CD4-positive, alpha-beta T cell treated with Interferon gamma for 1 hour (primary cell): ENCODE measurements at places on chromosomes 5 and 9.

GRCh38 chr9:137717776-137718327 is 99.0 kb downstream of the EHMT1 start:
- no peak for DNase-seq

DNA sequence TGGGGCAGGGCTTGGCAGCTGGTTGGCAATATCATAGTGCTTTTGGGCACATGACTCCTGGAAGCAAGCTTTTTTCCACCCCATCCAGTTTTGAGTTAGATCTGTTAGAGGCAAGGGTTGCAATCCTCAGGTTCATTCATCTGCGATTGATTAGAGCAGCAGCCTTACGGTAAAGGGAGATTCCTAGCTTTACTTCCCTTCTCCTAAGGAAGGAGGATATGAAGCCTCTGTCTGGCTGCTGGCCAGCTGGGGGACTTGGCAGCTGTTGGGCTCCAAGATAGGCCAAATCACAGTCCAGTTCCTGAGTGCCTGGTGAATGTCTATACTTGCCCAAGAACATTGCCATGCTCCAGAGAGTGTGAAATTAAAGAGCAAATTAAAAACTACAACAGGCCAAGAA is 113.4 kb upstream of the CCNH start:
- DNase-seq, result no peak

GRCh38 chr9:114166103-114166470 is 10.8 kb downstream of the COL27A1 start:
- DNase-seq, result no peak

- DNase-seq, result no peak
Observed at GRCh38 chr5:109452661-109453060, 42.9 kb upstream of the PJA2 start.

- no peak for DNase-seq
Observed at GRCh38 chr9:98765256-98765655, 31.1 kb downstream of the ANKS6 start.

- no peak for DNase-seq
Observed at GRCh38 chr5:173243831-173244305, 8.9 kb upstream of the NKX2-5 start.

- DNase-seq, result no peak
Observed at GRCh38 chr5:149143470-149143869, 2.2 kb downstream of the ABLIM3 start.

DNA sequence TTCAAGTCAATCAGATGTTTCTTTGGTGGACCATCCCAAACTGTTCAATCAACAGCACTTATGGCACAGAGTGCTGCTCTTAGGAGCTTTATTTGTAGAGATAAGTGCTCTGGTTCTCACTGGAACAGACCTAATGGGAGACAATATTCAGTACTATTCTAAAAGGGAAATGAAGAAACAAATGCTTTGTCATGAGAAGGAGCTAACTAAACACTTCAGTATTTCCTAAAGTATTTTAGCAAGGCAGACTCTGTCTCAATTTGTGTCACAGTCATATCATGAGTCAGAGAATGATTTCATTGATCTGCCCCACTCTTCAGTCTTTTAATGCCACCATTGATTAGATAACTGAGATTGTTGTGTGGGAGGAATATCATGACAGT is 175.3 kb downstream of the SLF1 start:
- no peak for DNase-seq

DNA sequence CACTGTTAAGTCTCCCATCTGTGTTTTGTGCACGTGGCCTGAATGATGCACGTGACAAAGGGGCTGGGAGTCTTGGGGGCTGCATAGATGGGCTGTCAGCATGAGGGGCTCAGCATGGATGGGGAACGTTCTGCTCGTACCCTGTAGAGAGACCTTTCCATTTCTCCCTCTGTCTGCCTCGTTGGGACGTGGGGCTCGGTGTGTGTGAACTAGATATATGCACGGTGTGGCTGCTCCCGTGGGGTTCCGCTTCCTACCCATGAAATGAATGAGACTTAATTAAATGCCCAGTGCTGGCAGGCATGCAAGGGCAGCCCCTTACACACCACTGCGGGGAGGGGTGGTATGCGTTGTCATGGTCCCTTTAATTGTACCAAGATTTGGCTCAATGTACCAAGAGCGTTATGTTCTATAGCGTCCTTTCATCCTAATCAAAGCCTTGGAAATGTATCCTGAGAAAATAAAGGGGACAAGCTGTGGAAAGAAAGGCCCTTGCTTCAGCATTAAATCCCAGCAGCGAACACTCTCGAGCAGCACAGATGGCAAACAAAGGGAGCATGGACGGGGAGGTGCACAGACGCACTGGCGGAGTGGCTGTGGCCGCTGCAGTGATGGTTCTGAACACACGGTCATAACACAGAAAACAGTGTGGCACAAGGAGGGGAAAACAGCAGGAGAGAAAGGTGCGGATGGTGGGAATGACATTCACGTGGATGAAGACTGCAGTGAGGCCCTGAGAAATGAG is 66.8 kb downstream of the RASGEF1C start:
- DNase-seq, result no peak

DNA sequence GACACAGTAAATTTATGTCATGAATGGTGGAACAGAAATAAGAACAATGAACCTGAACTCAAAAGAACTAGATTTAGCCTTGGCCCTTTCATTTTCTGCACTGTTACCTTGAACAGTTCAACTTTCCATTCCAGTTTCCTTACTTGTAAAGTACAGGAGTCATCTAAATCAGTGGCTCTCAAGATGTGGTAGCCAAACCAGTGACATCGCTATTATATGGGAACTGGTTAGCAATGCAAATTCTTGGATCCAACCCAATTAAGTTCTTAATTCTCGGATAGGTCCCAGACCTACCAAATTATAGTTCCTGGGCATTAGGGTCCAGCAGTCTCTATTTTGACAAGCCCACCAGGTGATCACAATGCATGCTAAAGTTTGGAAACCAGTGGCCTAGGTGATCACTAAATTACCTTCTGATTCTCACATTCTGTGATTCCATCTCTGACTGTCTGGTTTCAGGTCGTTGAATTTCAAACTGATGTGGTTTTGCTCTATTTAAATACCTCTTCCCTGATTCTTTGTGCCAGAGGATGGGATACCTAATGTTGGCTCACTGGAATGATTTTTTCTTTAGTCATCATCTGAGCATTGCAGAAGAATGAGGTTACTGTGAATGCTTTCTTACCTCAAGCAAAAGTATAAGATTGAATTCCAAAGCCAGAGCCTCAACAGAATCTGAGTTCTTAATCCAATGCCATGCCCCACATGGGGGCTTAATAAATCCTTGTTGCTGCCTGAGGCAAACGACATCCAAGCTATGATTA is 253.8 kb downstream of the ENC1 start:
- DNase-seq, result no peak

- no peak for DNase-seq
Observed at GRCh38 chr9:122807271-122807900, 7.5 kb downstream of the OR1K1 start.

- no peak for DNase-seq
Observed at GRCh38 chr5:75242067-75242466, 5.4 kb upstream of the ANKRD31 start.

DNA sequence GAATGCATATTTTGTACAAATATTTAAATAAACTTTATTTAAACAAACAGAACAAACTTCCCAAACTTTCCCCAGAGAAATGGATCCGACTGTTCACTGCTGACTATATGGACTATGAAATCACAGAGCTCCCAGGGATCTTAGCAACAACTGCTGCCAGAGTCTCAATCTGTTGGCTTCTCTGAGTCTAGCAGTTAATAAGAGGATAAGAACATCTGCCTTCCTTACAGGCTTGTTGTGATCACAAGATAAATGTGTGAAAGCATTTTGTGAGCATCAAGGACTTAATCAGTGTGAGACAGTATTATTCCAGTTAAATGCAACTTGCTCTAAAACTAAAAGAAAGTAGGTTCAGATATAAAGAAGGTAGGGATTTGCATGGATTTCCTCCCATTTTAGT is 31.4 kb upstream of the MYOT start:
- no peak for DNase-seq

DNA sequence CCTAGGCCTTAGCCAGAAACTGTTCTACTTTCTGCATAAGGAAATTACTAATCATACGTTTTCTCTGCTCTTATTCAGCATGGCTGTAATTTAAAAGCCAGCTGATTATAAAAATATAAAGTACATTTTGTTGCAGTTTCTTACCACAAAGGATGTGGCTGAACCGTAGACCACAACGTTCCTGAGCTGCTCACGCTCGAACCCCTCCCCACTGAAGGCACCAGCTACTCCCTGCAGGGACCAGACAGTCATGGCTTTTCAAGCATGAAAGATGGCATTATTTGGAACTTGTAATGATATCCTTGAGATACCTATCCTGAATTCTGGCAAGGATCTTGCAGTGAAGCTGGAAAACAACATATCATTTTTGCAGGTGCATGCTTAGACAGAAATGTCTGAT is 91.8 kb upstream of the DMRT1 start:
- DNase-seq, result no peak

DNA sequence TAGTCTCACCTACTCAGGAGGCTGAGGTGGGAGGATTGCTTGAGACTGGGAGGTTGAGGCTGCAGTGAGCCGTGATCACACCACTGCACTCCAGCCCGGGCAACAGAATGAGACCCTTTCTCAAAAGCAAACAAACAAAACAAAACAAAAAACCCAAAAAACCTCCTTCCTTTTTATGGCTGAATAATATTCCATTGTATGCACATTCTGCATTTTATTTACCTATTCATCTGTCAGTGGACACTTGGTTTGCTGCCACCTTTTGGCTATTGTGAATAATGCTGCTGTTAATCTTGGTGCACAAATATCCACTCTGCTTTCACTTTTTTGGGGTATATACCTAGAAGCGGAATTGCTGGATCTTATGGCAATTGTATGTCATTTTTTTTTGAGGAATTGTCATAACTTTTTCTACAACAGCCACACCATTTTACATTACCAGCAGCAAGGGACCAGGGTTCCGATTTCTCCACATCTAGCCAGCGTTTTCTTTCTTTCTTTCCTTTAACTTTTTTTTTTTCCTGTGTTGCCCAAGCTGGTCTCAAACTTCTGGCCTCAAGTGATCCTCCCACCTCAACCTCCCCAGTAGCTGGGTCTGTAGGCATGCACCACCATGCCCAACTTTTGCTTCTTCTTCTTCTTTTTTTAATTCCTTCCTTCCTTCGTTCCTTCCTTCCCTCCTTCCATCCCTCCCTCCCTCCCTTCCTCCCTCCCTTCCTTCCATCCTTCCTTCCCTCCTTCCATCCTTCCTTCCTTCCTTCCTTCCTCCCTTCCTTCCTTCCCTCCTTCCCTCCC is 30.6 kb downstream of the NKX2-5 start:
- DNase-seq, result no peak

- no peak for DNase-seq
Observed at GRCh38 chr9:88370346-88370745, 17.9 kb upstream of the SPIN1 start.

DNA sequence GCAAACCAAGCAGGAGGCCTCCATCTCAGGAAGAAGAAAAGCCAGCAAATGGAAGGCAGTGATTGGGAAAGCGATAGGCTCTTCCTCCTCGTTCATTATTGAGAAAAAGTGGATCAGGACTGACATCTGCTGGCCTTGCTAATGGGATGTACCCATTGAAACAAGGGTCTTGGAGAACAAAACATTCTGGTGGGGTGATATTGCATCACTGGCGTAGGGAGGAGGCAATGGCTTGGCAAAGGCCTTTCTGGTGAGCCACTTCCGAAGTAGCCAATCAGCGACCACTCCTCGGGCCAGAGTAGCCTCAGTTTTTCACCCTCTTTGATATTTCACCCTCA is 86.7 kb upstream of the NFIB start:
- DNase-seq, result no peak

GRCh38 chr5:177085985-177086653 is 596 bp upstream of the FGFR4 start:
- DNase-seq, result no peak

DNA sequence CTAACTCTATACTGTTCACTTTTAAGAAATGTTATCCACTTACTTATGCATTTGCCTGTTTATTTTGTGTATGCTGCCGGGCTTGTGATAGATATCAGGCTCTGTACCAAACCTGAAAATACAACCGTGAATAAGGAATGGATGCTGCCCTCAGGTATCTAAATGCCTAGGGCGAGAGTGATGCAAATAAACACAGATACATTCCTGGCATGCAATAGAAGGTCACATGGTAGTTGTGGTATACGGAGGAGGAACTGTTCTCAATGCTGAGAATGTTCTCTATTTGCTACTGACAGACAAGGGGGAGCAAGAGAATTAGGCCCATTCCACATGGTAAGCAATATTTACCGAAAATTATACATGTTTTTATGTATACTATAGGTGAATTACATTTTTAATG is 227.8 kb downstream of the ICE1 start:
- no peak for DNase-seq

DNA sequence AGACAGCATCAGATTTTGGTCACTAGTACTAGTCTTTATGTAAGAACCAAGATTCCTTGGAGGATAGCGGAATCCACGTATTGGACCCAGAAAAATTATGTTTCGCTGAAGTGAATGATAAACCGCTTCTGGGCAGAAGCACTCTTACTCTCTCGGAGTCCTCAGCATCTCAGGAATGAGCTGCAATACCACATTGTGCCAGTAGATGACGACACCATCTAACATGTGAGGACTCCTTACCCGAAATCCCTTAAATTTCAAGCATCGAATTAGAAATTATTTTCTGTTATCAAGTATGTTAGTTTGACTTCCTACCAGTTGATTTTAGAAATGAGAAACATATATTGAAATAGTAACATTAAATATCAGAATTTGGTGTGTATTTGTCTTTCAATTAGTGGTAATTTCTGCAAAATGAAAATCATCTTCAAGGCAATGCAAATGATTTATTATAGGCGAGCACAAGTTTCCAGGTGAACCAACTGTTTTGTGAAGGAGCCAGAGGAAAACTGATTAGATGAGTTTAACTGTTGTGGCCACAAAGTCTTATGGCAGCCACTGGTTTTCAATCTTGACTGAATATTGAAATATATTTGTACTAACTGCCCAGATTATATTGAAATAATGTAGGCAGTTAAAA is 66.0 kb upstream of the CAMK4 start:
- DNase-seq, result peak; percentile 52

DNA sequence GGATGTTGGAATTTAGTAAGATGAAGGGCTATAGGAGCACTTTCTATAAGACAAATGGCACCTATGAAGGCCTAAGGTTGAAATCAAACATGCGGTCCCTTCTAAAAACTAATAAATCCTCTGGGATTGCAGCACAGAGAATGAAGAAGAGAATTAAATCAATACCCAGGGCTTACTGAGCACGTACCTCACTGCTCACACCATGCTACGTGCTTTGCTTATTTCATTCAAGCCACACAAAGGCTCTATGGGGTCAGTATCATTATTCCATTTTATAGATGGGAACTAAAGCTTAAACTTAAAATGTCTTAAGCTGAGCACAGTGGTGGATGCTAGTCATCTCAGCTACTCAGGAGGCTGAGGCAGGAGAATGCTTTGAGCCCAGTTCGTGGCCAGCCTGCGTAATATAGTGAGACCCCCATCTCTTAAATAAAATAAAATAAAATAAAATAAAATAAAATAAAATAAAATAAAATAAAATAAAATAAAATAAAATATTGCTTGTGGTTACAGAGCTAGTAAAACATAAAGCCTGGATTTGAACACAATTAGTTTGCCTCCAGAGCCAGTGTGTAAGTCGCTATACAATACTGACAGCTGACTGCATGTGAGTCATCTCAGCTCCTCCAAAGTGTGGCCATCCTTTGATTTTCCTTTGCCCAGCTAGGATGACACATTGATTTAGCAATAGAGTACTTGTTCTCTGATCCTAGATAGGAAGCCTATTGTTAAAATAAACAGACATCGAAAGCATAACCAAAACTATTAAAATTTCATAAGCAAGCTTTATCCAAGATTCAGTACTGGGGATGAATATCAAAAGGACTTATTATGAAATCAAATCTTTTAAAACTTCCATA is 20.9 kb upstream of the DPYSL3 start:
- no peak for DNase-seq
